ENCODE measurements at places on chromosomes 16 and 17. TPM values are rescaled to one million over a fixed set of nuclear protein-coding genes. Genes with fewer than 3 reads are reported as not detected.

GRCh38 chr17:15892731-15893657 lies 51.9 kb upstream of the ADORA2B start:
- DNase-seq, result peak; percentile 29

- no peak for DNase-seq
Observed at GRCh38 chr17:49521088-49521450, 26.0 kb downstream of the NGFR start.

DNA sequence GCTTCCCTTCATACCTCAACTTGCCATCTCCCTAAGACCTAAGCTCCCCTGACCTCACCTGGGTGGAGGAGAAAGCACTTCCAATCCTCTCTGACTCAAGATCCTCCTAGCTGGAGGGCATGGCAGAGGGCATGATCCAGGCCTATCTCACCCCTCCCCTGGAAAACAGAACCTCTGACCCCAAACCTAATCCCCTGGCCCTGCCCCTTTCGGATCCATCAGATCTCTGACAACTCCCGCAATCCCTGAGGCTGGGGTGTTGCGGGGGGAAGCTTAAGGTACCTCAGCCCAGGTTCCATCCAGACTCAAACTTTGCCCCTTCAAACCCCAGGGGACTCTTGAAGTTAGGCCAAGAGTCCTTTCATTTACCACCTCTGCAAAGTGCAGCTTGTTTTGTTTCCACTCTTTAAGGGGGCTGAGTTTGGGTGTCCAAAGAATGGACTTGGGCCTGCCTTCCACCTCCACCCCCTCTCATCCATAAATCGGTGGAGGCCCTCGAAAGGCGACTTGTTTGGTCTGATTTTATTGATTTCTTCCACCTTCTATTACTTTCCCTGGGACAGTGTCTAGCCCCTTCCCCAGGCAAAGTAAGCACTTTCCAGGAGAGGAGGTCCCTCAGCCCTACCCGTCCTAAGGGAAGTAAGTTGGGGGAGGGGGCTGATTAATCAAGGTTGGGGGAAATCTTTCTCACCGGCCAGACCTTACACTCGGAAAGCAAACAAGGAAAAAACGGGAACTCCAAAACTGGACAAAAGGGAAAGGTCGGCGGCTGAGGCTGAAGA lies 2.6 kb downstream of the EPOP start:
- DNase-seq, result no peak

DNA sequence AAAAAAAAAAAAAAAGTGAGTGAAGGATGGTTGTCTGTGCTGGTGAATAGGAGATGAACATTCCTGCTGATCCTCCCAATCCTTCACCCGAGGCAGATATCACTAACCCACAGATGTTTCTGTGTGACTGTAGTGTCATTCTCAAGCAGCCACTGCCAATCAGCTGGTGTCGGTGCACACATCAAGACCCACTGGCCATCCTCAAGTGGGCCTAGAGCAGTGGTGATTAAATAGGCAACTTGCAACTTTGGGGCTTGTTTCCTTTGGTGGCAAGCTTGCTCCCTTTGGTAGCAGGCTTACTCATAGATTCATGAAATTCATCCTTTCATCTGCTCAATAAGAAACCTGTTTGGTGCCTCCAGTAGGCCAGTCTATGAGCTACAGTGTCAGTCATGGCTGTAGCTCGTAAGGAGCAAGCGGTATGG lies 51.1 kb upstream of the LGALS9 start:
- no peak for DNase-seq

The CHRNE gene
- 1.8 TPM for total RNA-seq

- peak; percentile 6 for DNase-seq
Observed at GRCh38 chr17:80844418-80844990, 147.1 kb upstream of the CHMP6 start.

The TOX3 gene
- 1.3 TPM for total RNA-seq

DNA sequence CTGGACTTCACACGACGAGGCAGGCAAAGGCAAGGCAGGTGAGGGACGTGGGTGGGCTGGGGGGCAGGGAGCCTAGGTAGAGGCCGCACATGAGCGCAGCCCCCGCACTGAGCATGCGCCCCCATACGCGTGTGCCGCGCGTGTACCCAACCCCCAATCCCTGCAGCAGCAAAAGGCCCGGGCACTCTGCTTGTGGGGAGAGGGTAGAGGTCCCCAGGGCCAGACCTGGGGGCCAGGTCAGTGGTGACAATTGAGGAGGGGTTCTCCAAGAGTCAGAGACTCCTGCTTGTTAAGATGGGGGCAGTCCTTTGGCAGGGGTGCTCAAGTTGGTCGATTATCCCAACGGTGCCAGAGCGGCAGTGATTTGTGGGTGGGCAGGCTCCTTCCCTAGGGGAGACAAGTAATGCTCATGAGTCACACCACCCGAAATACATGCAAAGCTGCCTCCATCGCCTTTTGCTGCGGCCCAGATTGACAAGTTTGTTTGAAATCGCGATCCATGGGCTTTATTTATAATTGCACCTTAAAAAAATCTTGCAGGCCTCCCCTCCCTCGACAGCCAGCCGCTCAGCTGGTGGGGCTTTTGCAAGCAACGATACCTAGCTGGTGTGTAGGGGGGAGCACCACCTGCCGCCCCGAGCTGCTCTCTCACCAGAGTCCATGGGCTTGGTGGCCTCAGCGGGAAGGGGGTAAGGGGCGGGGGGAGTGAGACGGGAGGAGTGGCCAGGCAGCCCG lies 1.1 kb upstream of the GIT1 start:
- no peak for DNase-seq

DNA sequence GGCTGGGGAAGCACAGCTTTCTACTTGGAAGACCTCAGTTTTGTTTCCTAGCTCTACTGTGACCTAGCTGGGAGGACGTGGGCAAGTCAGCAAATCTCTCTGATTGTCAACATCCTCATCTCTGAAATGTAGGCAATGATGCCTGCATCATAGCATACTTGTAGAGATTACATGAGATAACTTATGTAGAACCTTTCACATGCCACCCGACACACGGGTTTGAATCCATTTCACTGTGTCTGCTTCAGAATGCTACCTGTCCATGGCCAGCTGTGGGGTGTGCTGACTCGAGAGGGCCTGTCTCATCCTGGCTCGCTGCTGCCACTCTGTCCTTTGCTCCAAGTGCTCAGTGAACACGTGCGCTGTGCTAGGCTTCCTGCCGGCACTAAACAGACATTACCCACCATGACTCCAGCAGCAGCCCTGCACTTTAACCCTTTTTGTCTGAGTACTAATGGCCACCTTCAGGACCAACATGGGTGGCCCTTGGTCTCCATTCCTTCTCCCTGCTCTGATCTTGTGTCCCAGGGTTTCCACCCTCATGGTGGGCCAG lies 7.4 kb downstream of the ADAP2 start:
- DNase-seq, result no peak

DNA sequence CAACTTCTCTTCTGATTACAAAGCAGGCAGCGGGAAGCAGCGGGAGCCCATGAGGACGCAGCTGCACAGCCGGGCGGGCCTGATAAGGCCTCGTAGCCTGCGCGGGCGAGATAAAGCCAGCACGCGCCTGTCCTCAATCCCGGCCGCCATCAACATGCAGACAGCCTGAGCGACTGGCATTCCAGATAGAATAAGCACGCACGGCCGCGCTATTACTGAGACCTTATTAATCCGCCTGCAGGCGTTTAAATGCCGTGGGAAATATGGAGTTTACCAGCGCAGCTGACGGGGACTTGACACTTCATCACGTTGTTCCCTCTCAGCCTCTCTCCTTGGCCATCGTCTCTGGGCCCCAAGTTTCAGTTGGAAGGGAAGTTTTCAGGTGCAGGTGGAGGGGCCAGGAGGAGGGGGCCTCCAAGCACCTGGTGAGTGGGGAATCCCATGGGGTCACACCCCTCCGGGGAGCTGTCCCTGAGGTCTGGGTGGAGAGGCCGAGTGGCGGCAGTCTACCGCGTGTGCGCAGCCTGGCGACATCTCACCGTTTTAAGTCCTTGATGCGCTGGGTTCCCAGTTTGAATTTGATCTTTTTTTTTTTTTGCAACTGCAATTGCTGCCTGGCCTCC lies 27.3 kb upstream of the CBFA2T3 start:
- DNase-seq, result no peak

DNA sequence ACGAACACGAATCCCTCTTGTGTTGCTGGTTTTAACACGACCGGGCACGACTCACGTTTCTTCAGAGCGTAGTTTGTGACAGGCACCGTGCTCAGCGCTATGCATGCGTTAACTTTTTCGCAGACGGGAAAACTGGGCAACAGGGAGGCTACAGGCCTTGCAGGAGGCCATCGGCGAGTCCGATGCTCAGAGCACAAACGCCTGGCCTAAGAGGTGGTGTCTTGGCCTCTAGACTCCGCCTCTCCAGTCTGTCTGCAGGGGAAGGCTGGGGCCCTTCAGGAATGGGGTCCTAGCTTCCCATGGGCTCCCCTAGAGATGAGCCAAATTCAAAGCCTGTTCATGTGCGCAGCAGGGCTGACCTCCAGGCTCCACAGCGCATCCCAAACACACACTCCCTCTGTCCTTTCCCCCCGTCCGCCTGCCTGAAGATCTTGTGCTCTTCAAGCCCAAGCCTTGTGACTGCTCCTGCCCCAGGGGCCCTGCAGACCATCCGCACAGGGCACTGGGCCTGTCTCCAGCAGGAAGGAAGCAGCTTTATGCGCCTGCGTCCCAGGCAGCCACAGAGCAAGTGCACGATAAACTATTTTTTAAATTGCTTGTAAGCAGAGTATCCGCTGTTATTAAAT lies 3.1 kb downstream of the CLCN7 start:
- DNase-seq, result no peak

- no peak for DNase-seq
Observed at GRCh38 chr17:39108461-39109375, 42.7 kb downstream of the PLXDC1 start.

- peak; percentile 73 for DNase-seq
Observed at GRCh38 chr17:30104575-30105339, 11.9 kb upstream of the NSRP1 start.

DNA sequence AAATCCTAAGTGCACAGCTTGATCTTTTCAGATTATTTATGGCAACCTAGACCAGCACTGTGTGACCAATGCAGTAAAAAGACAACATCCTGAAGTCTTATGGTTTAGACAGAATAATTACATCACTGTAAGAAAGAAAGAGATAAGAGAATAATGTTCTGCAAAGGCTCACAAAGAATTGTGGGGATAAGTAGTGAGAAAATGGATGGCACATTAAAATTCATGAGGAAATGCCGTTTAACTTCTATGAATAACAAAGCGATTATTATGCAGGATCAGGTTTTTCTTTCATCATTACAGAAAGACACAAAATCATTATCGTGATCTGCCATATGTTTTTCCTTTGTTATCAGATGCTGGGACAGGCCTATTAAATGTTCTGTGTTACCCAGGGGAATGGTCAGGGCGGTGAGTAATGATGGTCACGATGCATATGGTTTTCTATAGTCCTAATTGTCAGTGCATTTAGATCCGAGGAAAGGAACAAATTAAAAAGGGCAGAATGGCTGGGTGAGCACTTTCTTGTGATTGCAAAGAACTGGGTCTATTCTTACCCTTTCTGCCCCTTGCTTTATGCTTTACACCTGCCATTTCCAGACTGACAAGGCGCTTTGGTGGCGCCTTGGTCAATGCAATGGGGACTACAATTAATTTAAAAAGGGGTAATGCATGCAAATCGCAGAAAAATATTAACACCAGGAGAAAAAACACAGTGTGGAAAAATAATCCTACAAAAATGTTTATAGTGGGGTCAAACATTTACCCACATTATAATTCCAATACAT lies 18.1 kb upstream of the DHX40 start:
- no peak for DNase-seq

GRCh38 chr17:40178660-40179059 lies 1.4 kb downstream of the RAPGEFL1 start:
- no peak for DNase-seq

- no peak for DNase-seq
Observed at GRCh38 chr16:52404546-52404945, 142.4 kb downstream of the TOX3 start.

DNA sequence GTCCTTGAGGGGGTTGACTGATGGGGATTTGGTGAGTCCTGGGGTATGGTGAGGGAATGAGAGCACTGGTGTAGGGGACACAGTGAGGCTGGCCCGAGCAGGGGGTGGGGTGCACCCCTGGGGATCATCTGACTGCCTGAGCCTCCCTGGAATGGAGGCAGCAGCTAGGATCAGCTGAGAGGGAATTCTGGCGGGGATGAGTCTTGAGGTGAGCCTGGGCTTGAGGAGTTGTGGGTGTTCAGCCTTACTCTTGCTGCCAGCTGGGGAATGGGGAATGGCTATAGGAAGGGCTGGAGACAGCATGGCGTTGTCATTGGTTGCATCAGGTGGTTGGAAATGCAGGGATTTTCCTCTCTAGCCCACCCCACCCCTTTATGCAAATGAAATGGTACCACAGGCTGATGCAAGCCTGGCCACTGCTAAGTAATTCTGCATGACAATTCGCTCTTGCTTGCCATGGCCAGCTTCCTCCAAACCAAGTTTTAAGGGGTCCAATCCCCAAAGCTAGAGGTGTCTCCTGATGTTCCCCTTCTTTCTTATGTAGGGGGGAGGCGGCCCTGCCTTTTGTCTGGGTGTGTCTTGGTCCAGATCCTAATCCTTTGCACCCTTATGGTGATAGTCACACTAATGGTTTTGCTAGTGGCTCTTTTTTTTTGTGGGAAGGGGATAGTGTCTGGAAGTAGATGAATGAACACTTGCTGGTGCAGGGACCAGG lies 7.5 kb downstream of the NFE2L1 start:
- DNase-seq, result no peak

GRCh38 chr17:49638818-49639217 lies 39.1 kb downstream of the SPOP start:
- no peak for DNase-seq

- DNase-seq, result no peak
Observed at GRCh38 chr17:80963812-80964543, 27.7 kb upstream of the CHMP6 start.

All from body of pancreas (tissue), 4 donors.